ENCODE measurements at places on chromosomes 6 and 20. TPM values are rescaled to one million over a fixed set of nuclear protein-coding genes. Genes with fewer than 3 reads are reported as not detected.

- DNase-seq, result no peak
Measured at GRCh38 chr20:2759603-2760296, 40.7 kb downstream of the CPXM1 start.

- DNase-seq, result no peak
Measured at GRCh38 chr6:53496797-53497375, 48.0 kb downstream of the GCLC start.

GRCh38 chr6:139939189-139939979 lies 564.9 kb upstream of the CITED2 start:
- no peak for DNase-seq

Gene AKIRIN2
- 167 TPM for total RNA-seq

GRCh38 chr6:159429433-159429832 lies 260.2 kb downstream of the FNDC1 start:
- DNase-seq, result no peak

Gene LY6G5C
- total RNA-seq, result 13.8 TPM

DNA sequence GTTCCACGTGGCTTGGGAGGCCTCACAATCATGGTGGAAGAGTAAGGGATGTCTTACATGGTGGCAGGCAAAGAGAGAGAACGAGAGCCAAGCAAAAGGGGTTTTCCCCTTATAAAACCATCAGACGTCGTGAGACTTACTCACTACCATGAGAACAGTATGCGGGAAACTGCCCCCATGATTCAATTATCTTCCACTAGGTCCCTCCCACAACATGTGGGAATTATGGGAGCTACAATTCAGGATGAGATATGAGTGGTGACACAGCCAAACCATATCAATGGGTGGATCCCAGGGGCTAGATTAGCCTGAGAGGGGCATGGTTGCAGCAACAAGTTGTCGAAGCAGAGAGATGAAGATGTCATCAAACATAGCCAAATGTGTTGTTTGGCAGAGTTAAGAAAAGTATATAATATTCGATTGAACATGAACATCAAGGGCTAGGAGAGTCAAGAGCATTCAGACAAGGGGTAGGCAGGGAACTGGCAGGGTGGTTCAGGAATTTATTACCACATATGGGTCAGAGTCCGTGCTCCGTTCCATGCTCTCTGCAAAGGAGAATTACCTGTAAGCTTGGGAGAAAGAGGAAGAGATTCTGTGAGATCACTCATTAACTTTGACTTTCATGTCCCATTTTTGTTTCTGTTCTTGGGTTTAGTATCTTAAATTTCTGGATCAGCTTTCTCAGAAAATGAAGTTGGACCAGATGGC lies 98.8 kb downstream of the CCDC170 start:
- no peak for DNase-seq

Gene RPS6KA2
- 109 TPM for total RNA-seq

Gene SMPDL3A
- total RNA-seq, result 10.0 TPM

GRCh38 chr6:24188578-24189080 lies 62.6 kb downstream of the NRSN1 start:
- DNase-seq, result no peak

DNA sequence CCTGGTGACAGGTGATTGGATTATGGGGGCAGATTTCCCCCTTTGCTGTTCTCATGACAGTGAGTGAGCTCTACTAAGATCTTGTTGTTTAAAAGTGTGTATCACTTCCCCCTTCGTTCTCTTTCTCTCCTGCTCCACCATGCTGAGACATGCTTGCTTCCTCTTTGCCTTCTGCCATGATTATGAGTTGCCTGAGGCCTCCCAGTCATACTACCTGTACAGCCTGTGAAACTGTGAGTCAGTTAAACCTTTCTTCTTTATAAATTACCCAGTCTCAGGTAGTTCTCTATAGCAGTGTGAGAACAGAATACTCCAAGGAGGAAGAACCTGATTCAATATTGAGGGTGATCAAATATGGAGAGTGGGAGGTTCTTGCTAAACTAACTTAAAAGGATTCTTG lies 724.9 kb downstream of the DOK5 start:
- no peak for DNase-seq

Measured in glutamatergic neuron (in vitro differentiated cells).